Fibroblast of skin of left biceps (primary cell): ENCODE measurements at places on chromosomes 2 and 18.

GRCh38 chr2:233479616-233480489, 86.7 kb downstream of the USP40 start:
- no peak for DNase-seq

- no peak for DNase-seq
Observed at GRCh38 chr2:121372721-121373353, 87.8 kb upstream of the TFCP2L1 start.

- no peak for DNase-seq
Observed at GRCh38 chr2:235925250-235925919, 242.8 kb downstream of the GBX2 start.

GRCh38 chr2:238873841-238874240, 26.0 kb downstream of the TWIST2 start:
- no peak for DNase-seq

DNA sequence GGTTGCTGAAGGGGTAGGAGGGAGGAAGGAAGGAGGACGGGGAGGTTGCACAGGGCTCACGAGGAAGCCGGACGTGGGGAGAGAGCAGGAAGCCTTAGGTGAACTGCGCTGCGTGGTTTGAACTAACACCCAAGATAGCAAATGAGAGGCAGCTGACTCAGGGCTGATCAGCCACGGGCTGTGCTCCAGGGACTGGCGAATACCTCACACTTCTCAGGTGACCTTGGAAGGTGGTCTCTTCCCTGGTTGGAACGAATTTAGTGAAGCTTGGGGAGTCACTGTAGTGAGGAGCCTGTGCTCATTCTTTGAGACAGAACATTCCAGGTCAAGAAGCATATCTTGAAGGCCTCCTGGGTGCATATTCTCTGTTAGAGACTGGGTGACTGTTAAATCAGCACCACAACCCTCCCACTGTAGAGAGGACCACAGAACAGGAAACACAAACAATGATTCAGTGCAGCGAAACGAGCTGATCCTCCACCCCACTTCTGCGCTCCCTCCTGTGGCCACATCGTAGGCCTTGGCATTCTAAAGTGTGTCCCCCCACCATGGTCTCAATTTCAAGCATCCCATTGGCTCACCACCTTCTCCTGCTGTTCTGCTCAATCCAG, 33.8 kb downstream of the TOGARAM2 start:
- no peak for DNase-seq

GRCh38 chr18:41666231-41666630, 288.8 kb upstream of the PIK3C3 start:
- no peak for DNase-seq

DNA sequence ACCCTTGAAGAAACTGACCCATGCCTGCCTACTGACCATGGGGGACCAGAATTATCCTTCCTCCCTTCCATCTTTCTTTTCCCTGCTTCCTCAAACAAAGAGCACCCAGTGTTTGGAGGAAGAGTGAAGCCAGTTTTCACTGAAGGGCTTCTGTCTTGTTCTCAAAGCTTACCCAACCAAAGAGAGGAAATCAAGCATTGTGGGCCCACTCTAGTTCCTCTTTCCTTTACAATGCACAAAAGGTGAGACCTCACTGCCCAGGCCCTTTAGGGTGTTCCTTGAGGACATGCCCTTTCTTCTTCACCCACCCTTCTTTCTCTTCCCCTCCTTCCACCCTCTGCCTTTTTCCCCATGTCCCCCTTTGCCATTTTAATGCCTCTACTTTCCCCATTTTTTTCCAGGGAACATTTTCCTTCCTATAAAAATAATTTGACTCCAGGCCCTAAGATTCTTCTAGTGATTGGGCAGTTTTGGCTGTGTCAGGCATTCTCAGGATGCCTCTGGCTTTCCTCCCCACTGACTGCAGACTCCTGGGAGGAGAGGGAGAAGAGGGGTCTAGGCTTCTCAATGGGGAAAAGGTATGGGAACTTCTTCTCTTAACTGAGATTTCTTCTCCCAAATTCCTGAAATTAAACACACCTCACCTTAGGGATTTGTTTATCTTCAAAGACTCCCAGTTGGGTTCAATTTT, 126.6 kb upstream of the RMDN2 start:
- DNase-seq, result no peak

DNA sequence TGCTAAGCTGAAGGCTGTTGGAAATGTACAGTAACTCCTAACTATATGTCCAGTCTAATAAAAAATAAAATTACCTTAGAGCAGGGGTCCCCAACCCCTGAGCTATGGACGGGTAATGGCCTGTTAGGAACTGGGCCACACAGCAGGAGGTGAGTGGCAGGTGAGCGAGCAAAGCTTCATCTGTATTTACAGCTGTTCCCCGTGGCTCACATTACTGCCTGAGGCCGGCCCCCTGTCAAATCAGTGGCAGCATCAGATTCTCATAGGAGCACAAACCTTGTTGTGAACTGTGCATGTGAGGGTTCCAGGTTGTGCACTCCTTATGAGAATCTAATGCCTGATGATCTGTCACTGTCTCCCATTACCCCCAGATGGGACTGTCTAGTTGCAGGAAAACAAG, 73.1 kb upstream of the CXCR4 start:
- no peak for DNase-seq

GRCh38 chr2:6554466-6554865, 311.2 kb downstream of the CMPK2 start:
- DNase-seq, result no peak

DNA sequence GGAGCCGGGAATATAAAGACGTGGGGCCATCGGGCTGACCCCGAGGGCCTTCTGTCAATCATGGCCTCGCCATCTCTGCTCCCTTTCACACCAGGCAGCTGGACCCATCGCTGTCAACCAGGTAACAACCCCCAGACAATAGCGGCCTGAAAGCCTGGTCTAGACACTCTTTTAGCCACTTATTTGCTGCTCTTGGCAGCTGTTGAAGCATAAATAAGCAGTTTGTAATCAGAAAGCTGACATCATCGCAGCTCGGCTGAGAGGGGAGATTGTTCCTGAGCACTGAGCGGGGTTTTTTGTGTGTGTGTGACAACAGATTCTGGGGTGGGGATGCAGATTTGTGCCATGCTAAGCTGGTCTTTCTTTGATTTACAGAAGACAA, 423.6 kb upstream of the POU3F3 start:
- no peak for DNase-seq

- no peak for DNase-seq
Observed at GRCh38 chr2:56940054-56940453, 756.3 kb downstream of the CCDC85A start.

- DNase-seq, result peak; percentile 3
Observed at GRCh38 chr2:35410431-35411061, 945.0 kb upstream of the CRIM1 start.

GRCh38 chr18:22391407-22392345, 26.0 kb downstream of the CTAGE1 start:
- no peak for DNase-seq

- no peak for DNase-seq
Observed at GRCh38 chr2:69989441-69990105, 28.1 kb upstream of the ASPRV1 start.

DNA sequence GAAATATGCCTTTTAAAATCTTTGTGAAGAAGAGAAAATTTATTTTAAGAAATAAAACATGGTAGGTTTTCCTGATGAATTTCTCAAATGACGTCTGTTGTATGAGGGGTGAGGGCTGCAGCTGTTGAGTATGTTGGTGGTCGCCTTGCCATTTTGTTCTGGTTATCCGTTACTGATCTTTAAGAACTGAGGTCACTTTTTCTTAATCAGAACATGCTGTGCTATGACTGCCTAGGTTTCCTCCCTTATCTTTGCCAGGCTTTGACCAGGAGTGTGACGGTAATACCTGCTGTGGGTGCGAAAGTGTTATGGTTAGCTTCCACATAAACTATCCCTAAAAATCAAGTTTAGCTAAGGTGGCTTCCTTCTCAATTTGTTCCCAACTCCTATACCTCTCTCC, 176.9 kb downstream of the DIS3L2 start:
- DNase-seq, result no peak

DNA sequence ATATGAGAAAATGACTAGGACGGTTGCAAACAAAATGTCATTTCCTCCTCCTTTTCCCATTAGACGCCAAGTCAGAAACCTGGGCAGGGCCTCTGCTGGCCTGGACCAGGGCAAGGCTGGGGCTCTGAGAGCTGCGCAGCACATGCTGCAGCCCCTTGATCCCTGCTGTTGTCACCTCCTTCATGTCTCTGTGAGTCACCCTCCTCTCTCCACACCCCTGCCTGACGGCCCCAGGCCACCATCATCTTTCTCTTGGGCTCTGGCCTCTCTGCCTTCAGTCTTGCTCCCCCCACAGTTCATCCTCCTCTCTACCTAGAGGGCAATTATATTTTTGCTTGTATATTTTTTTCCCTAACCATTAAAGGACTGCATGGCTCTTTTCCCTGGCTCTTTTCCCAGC, 10.0 kb downstream of the FLACC1 start:
- no peak for DNase-seq

DNA sequence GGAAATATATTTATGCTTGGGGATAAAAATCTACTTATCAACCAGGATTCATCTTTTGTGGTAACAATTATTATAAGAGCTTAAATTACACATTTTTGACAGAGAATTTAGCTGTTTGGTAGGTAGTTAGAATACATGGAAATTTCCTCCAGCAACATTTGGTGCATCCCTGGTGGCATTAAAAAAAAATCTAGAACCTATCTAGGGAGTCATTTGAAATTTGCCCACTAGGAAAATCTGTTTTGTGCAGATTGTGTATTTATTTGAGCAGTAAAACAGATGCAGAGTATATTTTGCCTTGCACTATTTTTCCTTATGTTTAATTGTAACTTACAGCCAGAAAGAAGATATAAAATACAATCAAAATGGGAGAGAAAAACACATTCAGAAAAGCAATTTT, 208.4 kb upstream of the LRP1B start:
- no peak for DNase-seq

DNA sequence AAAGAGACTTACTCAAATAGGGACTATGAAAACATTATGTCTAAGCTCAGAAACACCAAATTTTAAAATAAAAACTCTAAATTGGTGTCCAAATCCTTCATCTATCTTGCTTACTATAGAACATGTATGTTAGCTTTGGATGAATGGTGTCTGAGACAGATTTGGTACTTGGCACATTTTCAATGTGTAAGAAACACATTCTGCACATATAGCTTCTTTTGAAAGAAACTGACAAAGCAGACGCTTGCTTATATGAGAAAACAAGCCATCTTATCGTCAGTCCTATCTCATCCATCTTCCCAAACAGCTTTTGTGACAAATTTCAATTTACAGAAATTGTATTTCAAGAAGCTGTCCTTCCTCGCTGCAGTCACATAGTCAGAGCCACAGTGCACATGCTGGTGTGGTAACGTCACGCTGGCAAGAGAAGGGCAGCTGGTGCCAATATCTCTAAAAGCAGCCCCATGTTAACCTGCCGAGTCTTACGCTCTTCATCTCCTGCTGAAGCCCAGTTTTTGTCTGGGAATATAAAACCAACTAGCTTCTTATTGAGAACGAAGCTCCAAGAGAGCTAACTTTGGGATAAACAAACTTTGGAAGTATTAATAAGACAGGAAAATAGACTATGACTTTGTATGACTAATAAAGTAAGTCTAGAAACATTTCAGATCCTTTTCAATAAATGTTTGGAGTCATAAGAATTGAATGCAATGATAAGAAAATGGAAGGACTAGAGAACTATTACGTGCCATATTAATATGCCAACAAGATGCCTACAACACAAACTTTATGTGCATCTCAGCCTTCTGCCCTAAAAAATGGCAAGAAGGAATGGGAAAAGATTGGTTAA, 74.9 kb upstream of the TFCP2L1 start:
- no peak for DNase-seq

DNA sequence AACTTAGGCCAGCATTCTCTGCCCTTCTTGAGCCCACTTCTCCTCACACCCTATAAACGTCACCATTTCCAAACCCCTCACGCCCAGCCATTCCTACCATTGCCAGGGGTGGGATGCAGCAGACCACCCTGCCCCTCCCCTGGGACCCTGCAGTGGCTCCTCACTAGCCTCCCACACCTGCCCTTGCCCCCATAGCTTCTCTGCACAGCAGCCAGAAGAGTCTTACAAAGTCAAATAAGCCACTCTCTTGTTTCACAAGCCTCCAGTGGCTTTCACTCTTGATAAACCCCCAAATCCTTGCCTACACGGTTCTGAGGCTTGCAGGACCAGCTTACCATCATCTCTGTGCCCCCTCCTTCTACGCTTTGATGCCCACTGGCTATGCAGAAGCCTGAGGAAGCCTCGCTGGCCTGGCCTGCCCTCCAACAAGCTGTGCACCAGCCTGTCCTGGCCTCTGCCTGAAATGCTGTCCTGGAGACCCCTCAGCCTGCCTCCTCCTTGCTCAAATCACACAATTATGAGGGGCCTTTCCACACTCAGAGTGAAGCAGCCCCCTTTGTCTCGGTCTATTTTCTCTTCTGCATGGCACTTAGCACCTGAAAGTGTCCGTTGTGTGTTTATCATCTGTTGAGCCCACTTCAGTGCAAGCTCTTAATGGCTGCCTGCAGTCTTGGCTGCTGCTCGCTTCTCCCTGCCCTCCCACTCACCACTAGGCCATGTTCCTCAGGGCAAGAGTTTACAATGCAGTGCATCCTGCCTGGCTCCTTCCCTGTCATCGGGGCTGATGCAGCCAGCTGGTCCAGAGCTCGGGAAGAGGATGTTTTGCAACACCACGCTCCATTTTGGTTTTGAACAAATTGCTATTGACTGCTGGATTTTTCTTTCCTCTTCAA, 82.6 kb upstream of the RGPD5 start:
- DNase-seq, result no peak

DNA sequence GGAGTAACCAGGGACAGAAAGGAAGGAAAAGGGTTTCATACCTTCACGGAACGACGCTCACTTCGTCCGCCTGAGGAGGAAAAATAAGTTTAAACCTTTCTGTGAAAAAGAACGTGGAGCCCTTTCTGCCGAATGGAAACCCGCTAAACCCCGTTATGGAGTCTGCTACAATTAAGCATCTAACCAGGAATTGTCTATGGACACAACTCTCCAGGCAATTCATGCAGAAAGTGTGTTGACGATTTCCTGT, 528 bp upstream of the PPP4R3B start:
- DNase-seq, result no peak

DNA sequence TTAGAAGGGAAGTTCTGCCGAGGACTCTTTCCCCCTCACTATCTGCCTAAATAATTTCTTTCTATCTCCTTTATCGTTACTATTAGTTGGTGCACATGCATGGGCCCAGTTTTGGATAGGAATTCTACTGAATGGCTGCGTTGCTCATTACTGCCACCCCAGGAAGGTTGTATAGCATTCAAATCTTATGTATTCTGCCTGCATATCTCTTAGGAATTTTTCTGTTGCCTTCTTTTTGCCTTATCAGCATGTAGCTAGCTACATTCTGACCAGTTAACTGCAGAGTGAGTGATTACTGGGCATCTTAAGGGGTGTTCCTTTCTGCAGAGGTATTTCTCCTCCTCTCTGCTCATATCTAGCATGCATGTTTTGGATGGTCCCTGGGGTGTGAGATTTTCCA, 239.6 kb downstream of the TDRD15 start:
- no peak for DNase-seq

- no peak for DNase-seq
Observed at GRCh38 chr2:25966531-25967270, 15.6 kb downstream of the KIF3C start.

DNA sequence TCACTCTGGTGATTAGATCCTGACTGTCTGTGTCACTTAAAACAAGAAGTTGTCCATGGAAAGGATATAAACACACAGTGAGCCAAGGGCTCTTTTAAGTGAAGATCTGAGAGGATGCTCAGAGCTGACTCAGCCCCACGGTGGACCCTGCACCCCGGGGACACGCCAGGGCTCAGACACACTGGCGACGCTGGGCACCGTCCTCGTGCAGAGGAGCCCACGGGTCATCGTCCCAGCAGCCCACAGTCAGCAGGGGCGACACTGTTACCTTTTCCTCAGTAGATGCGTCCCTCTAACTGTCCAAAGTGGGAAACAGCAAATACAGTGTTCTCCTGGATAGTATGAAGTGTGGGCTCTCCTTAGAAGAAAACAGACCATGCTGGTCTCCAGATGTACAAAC, 225.6 kb downstream of the HDAC4 start:
- no peak for DNase-seq
